H4 (cell line): ENCODE measurements at places on chromosomes 3 and 15.

DNA sequence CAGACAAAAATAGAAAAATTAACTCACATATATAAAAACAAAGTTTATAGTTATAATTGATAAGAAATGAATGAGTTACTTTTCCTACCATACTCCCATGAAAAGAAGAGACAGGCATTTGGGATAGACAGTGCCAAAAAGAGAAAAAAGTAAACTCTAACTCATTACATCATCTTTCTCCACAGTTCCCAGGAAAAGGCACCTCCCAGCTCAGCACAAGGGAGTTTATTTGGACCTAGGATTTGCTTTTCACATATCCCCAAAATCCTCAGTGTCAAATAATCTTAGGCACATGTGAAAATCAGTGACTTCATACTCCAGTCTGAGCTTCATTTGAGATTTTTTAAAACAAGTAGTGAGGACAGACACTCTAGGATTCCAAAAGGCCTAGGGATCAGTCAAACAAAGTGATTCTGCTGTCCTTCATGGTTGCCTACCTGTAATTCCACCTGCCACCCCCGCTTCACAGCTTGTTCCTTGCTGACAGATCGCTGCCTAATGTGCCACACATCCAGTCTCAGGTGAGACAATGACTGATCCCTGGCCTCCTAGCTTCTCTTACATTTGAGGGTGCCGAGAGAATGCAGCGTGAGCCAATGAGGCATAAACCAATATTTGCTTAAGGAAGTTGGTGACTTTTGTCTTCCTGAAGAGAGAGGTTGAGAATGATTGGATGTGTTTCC lies 573.7 kb downstream of the TBL1XR1 start:
- DNase-seq = no peak

- DNase-seq = peak; percentile 57
Measured at GRCh38 chr15:92082006-92082843, 228.7 kb downstream of the SLCO3A1 start.

DNA sequence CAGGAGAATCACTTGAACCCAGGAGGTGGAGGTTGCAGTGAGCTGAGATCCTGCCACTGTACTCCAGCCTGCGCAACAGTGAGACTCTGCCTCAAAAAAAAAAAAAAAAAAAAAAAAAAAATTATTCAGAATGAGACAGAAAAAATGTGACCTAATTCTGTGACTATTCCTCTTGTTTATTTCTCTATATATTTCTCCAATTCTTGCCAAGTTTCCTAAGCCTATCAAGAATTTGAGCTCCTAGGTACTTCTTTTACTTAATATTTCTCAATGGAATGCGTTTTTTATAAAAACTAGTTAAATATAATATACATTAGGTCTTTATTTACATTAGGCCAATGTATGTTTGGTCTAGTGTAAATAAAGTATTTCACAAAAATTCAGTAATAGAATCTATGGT lies 86.8 kb downstream of the NAALADL2 start:
- DNase-seq = no peak

- DNase-seq = no peak
Measured at GRCh38 chr15:59531066-59531675, 80.4 kb upstream of the GCNT3 start.

- no peak for DNase-seq
Measured at GRCh38 chr3:169969174-169970095, 2.8 kb downstream of the SEC62 start.

- DNase-seq = no peak
Measured at GRCh38 chr3:128123156-128123537, 465 bp downstream of the RUVBL1 start.

GRCh38 chr3:178436773-178437172 lies 99.5 kb upstream of the KCNMB2 start:
- peak; percentile 77 for DNase-seq

DNA sequence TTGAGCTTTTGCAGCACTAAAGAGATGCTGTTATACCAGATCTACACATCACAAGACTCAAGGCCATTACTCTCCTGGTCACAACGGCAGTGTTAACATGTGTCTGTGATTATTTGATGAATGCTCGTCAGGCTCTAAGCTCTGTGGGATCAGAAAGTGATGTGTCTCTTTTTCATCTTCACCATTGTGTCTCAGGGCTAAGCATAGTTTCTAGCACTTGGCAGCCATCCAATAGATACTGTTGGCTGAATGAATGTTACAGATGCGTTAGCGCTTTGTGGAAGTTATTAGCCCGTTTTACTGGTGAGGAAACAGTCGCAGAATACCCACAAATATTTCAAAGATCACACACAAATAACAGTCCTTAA lies 1.2 kb upstream of the FAM81A start:
- no peak for DNase-seq

GRCh38 chr3:183884097-183884426 lies 618 bp downstream of the PARL start:
- DNase-seq = no peak

DNA sequence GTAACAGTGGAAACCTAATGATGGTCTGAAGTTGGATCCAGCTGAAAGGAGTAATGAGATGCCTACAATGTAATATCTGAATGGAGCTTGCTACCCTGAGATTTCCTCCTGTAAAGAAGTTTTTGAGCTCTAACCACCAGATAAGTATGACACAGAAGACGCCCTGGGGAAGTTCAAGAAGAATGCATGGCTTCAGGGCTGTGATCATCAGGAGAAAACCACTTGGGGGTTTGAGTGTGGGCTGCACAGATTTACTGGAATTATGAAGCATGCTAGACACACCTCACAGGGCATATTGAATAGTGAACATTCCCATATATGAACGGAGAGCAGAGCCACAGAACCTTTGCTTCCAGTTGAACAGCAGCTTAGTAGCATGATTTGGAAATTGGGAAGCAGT lies 10.6 kb upstream of the CCDC80 start:
- no peak for DNase-seq

GRCh38 chr15:72042865-72043264 lies 75.1 kb downstream of the MYO9A start:
- no peak for DNase-seq

GRCh38 chr3:150146991-150147761 lies 176.5 kb upstream of the PFN2 start:
- peak; percentile 92 for DNase-seq

DNA sequence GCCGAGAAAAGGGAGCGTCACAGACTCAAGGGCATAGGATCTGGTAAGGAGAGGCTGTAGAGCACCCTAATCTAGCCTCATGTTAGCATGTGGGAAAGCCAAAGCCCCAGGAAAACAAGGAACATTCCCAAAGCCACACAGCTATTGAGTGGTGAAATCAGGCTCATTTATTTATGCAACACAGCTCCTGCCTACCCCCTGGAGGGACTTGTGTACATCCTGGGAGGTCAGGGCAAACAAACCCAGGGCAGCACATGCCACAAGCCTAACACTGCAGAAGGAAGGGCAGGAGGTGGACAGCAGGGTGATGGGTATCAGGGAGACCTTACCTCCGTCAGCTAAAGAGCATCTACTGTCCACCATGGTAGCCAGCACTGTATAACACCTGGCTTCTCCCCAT lies 283.5 kb downstream of the RPLP1 start:
- DNase-seq = no peak

DNA sequence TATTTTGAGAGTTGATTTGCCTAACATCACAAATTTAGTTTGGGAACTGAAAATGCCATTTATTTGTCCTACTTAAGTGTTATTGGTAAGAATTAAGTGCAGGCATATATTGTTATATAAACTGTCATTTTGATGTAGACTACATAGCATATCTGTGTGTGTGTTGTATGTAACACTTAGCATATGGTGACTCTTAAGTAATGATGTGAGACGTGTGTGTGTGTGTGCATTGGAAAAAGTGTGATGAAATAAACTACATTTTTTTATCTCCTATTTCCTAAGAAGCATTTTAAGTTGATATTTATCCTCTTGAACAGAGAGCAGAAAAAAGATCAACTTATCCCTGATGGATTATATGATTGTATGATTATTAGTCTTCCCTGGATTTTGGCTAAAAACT lies 588.2 kb upstream of the SUCLG2 start:
- no peak for DNase-seq

DNA sequence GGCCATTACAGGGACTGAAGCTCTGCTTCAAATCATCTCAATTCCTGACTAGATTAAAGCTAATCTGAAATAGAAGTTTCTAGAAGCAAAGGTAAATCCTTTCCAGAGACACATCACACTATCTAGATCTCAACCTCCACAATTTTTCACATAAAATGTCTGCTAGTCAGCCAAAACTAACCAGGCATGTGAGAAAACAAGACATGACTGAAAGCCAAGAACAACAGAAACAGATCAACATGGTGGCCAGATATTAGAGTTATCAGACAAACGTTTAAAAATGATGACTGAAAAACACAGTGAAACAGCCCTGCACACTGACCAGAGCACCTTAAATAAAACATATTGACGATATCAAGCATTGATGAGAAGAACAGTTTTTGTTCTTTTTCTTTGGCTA lies 59.1 kb downstream of the SUMF1 start:
- DNase-seq = no peak

DNA sequence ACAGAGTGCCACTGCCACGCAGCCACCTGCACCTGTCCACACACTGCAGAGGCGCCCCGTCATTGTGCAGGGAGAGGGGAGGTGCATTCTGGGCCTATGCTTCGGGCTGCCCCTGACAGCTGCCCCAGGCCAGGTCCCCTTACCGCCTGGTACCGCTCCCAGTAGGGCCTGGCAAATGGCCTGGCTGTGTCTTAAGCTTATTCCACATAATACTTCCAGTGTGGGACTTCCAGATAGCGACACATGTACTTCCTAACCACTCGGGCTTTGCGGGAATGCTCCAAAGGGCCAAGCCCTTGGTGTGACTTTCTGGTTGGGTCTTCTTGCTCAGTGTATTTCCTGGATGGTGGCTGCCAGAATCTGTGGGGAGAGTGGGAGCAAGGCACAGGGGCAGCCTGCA lies 254.3 kb upstream of the CHRNA7 start:
- no peak for DNase-seq

- DNase-seq = no peak
Measured at GRCh38 chr3:190686011-190686410, 172.1 kb downstream of the IL1RAP start.

GRCh38 chr15:52232327-52232726 lies 41.1 kb upstream of the GNB5 start:
- no peak for DNase-seq

DNA sequence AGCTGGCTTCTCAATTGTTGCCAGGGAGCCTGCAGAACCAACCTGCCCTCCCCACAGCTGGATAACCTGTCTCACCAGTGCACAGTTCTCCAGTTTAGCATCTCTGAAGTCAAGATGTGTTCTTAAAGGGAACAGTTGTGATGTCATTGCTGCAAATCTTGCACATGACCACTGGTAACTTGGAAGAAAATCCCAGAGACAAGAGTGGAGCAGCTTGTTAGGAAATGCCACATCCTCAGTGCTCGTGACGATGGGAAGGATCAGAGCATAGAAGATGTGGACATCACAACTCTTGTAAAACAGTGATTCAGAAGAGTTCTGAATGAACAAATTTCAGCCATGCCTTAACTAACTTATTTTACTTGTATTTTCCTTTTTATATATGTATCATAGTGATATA lies 36.1 kb upstream of the LIMD1 start:
- DNase-seq = no peak

- DNase-seq = no peak
Measured at GRCh38 chr3:57983734-57984518, 24.3 kb upstream of the FLNB start.

DNA sequence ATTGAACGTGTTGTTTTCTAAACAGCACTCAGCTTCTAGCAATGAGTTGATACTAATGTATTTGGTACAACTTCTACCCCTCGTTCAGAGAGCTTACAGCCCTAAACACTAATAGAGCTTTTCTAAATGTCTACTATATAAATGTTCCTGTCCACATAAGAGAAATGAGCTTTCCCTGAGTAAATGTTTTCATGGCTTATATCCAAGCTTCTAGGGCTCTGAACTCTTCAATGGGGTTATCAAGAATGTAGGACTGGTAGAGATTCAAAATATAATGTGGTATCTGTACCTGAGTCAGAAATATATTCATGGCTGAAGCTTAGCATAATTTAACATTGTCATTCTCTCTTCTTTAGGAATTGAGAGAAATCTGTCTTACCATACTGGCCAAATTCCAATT lies 73.4 kb downstream of the SERPINI1 start:
- DNase-seq = no peak

GRCh38 chr3:183503746-183504145 lies 51.8 kb downstream of the KLHL6 start:
- no peak for DNase-seq

GRCh38 chr15:55549305-55549704 lies 38.8 kb downstream of the PYGO1 start:
- DNase-seq = no peak

DNA sequence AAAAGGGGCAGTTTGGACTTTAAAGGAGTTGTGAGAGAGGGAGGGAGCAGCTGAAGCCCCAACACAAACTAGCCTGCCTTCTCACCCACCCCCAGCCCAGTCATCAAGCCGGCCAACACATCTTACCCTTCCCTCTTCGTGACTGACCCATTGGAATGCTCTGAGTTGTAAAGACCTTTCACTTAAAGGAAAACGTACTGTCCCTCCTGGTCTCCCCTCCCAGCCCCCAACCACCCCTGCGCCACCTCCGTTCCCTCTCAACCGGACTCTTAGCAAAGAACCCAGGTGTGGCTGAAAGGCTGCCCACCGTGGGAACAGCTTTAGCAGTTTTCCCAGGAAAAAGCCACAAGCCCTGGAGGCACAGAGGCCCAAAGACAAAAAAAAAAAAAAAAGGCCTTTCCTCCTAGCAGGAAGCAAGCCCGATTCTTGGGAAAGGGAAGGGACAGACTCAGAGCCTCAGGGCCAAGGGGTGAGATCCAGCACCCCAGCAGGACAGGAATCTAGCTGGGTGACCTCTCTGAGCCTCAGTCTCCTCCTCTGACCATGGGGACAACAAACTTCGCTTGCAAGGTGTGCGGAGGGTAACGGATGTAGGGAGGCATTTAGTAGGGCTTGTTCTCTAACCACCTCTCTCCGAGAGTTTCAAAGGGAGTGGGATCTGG lies 2.4 kb downstream of the CYP11A1 start:
- no peak for DNase-seq

DNA sequence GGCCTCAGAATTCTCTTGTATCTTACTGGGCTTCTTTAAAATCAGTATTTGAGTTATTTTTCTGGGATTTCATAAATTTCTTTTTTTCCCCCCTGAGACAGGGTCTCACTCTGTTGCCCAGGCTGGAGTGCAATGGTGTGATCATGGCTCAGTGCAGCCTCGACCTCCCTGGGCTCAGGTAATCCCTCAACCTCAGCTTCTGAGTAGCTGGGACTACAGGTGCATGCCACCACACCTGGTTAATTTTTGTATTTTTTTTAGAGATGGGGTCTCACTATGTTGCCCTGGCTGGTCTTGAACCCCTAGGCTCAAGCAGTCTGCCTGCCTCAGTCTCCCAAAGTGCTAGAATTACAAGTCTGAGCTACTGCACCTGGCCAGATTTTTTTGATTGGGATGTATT lies 43.5 kb downstream of the NCK1 start:
- no peak for DNase-seq

GRCh38 chr15:58587486-58587885 lies 155.7 kb downstream of the LIPC start:
- DNase-seq = no peak

GRCh38 chr3:13706886-13707285 lies 158.0 kb downstream of the FBLN2 start:
- no peak for DNase-seq
